Activated CD4-positive, alpha-beta T cell treated with anti-CD3 and anti-CD28 coated beads for 48 hours (primary cell): ENCODE measurements at places on chromosomes 6 and 20.

- no peak for DNase-seq
These were observed 29.8 kb downstream of the USP45 start for GRCh38 chr6:99485395-99485773.

- DNase-seq, result no peak
These were observed 46.6 kb upstream of the DEFB112 start for GRCh38 chr6:50096296-50096695.

GRCh38 chr6:158471339-158471738 is 88.6 kb upstream of the TMEM181 start:
- no peak for DNase-seq

GRCh38 chr6:83429269-83429668 is 1.6 kb downstream of the ME1 start:
- no peak for DNase-seq

DNA sequence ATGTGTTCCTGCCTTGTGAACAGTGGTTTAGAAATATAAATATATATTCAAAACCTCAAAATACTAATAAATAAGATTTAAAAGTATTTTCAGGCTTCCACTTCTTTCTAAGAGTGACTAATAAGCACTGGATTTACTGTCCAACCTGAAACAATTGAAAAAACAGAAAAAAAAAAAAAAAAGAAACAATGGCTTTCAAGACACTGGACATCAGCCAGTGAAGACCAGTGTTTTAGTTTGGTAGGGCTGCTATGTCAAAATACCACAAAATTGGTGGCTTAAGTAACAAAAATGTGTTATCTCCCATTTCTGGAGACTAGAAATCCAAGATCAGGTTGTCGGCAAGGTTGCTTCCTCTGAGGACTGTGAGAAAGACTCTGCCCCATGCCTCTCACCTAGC is 101.4 kb upstream of the PDE7B start:
- no peak for DNase-seq

DNA sequence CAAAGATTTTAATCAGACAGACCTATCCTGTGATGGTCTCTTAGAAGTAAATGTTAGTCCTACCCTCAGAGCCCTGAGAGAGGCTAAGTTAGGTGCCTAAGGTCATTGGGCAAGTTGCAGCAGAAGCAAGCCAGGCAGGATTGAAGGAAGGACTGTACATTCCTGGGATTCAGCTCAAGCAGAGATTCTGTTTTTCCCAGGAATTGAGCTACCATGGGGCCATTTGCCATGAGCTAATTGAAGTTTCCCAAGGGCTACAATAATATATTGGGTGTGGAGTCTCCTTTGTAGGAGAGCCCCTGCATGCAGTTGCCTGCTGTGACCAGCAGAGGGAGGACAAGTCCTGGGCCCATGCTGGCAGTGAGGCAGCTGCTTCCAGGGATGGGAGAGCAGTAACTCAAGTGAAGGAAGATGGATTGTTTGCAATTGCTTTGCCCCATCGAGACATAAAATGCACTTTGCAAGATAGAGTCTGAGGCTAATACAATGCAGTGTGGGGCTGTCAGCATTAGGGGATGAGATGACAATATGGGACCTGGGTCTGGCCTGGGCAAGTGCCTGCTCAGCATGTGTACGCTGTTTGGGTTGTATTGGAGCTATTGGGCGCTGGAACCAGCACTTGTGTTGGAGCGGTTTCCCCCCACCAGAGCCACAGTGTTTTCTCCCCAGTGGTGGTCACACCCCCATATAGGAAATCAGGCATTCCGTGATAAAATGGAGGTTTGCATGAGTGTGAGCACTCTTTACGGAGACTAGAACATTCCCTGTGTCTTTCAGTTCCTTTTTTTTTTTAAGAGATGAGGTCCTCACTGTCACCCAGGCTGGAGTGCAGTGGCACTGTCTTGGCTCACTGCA is 27.9 kb downstream of the DNMT3B start:
- peak; percentile 80 for DNase-seq

GRCh38 chr6:83031689-83032088 is 34.0 kb downstream of the UBE3D start:
- DNase-seq, result no peak

GRCh38 chr6:37283268-37283667 is 25.3 kb upstream of the TMEM217 start:
- DNase-seq, result no peak

- DNase-seq, result peak; percentile 45
These were observed at the start of gene DSP for GRCh38 chr6:7541175-7542064. DSP (plus strand) TSS chr6:7541671; CDS start chr6:7541916, 245 bp downstream.

- no peak for DNase-seq
These were observed 2.4 kb downstream of the LRFN2 start for GRCh38 chr6:40584741-40585140.
